ENCODE measurements at places on chromosomes 12 and 14.

GRCh38 chr14:38042322-38042721, 165.4 kb upstream of the SSTR1 start:
- no peak for DNase-seq

GRCh38 chr12:70443062-70443673, 77.1 kb downstream of the KCNMB4 start:
- no peak for DNase-seq

DNA sequence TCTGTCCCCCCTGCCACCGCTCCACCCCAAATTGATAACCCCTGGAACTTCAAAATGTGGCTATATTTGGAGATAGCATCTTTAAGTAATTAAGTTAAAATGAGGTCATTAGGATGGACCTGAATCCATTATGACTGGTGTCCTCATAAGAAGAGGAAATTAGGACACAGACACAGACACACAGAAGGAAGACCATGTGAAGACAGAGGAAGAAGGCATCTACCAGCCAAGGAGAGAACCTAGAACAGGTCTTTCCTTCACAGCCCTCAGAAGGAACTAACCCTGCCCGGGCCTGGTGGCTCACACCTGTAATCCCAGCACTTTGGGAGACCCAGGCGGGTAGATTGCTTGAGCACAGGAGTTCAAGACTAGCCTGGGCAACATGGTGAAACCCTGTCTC, 3.6 kb upstream of the HRK start:
- DNase-seq = no peak

DNA sequence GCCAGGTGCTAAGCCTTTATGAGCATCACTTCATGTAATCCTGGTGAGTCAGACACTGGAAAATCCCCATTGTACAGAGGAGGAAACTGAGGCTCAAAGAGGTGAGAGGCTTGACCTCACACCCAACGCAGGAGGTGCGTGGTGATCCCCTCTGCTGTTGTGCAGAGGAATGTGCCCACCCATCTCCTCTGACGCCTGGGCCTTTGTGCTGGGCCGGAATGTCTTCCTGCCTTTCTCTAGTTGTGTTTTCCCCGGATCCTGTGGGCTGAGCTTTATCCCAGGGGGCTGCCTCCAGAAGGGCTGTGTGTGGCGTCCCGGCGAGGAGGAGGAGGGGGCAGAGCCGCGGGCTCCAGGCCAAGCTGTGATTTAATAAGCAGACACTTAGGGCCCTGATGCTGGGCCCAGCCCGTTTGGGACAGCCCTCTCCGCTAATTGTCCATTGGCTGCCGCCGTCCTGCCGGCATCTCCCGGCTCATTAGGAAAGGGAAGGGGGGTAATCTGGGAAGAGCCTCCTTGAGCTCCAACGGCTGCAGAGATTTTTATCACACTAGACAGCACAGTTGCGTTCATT, 653.6 kb downstream of the MED13L start:
- DNase-seq = no peak

DNA sequence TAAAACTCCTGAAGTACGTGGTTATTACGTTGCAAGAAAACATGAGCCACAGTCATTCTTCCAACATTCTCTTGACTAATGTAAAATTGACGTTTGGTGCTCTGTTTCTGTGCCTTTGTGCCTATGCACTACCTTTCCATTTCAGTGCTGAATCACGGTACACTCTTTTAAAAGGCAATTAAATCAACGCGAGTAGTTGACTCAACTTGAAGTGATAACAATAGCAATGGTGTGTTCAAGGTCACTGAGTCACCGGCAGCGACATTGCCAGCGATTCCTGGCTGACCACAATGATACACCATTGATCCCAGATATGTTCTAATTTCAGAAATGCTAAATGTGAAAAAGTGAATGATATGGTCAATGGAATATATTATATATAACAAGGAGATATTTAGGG, 17.8 kb downstream of the AK7 start:
- DNase-seq = no peak

DNA sequence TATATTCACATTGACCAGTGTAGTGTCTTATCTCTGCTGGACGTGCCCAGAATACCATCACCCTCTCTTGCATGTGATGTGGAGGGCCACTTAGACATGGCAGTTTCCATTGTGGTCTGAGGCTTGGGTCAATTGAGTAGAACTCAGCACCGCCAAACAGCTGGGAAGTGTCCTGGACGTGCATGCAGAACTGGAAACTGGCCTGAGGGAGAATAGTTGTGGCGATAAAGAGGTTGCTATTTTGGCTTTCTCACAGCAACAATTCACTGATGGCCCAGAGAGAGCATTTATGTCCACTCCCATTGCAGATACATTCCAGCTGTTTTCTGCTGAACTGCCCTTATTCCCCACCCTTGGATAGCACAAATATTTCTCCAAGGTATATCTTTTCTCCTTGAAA, 210.1 kb upstream of the DAAM1 start:
- DNase-seq = no peak

DNA sequence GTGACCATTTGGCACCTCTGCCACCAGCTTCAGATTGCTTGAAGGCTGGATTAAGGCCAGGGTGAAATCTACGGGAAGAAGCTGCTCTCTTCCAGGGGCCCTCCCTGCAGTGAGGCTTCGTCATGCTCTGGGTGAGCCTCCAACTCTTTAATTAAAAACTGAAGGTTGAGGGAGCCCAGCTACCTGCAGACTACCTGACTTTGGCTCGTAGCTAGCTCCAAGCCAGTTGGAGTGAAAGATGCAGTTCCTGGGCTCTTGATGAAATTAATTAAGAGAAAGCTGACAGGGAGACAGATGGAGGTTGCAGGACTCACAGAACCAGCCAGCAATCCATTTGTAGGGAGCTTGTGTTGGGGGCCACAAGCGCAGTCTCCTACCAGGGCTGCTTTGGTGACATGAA, 168.5 kb upstream of the SFSWAP start:
- DNase-seq = no peak

GRCh38 chr14:32197919-32198318, 3.9 kb upstream of the RNU6-7 start:
- no peak for DNase-seq

DNA sequence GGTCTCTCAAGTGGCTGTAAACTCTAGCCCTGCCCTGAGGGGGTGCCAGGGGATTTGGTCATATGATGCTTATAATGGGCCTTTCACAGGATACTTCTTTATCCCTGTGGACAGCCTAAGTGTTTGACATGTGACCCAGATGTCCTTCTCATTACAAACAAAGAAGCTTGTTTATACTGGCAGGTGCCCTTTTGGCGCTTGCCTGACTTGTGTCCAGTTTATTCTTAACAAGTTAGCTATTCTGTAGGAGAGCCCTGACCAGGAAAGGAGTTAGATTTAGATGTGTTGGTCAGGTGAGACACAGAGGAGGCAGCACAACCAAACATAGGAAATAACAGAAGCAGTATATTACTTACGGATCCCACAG, 51.9 kb downstream of the CCDC91 start:
- DNase-seq = no peak

All from activated CD4-positive, alpha-beta T cell treated with anti-CD3 and anti-CD28 coated beads, Interleukin-2, amount 10 ng/mL, durations not matched to agents 7 days and 5 days (primary cell).